ENCODE measurements at places on chromosomes 1 and 21.

GRCh38 chr1:202692959-202693555 is 17.2 kb downstream of the SYT2 start:
- peaks cover 3% of the 10 kb centered on the region for H3K4me1 ChIP-seq
- no peaks in the 10 kb centered on the region for H3K27me3 ChIP-seq
- peak; percentile 83 for DNase-seq
- no peak overlapping the region for H3K4me3 ChIP-seq

- no peak for DNase-seq
- no peak overlapping the region for H3K4me3 ChIP-seq
- H3K27me3 ChIP-seq: no peaks in the 10 kb centered on the region
- no peak overlapping the region for H3K27ac ChIP-seq
Measured at GRCh38 chr21:42673633-42674328, 20.4 kb downstream of the PDE9A start.

- no peaks in the 10 kb centered on the region for H3K36me3 ChIP-seq
- DNase-seq: no peak
- H3K27me3 ChIP-seq: no peaks in the 10 kb centered on the region
Measured at GRCh38 chr1:160789702-160790611, 6.0 kb upstream of the LY9 start.

GRCh38 chr1:224525411-224526040 is 90.6 kb upstream of the CNIH3 start:
- no peaks in the 10 kb centered on the region for H3K27me3 ChIP-seq
- H3K4me1 ChIP-seq: no peaks in the 10 kb centered on the region
- no peak overlapping the region for H3K4me3 ChIP-seq
- H3K27ac ChIP-seq: no peak overlapping the region
- no peak for DNase-seq
- H3K36me3 ChIP-seq: no peaks in the 10 kb centered on the region

DNA sequence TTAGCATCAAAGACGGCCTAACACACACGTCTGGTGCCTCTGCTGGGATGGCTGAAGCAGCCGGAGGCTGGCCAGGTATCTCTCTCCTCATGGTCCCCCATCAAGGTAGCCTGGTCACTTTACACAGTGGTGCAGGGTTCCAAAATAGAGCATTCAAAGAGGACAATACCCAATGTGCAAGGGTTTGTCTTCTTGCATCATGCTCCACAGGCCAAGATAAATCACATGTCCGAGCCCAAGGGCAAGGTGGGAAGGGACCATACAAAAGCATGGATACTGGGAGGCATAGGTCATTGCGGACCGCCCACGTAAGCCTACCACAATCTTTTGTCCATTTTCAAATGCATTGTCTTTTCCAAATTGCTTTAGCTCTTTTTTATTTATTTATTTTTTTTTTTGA is 23.8 kb upstream of the TINAGL1 start:
- H3K4me3 ChIP-seq: no peak overlapping the region
- H3K27ac ChIP-seq: no peak overlapping the region
- H3K4me1 ChIP-seq: peaks cover 10% of the 10 kb centered on the region
- H3K27me3 ChIP-seq: no peaks in the 10 kb centered on the region
